ENCODE measurements at places on chromosomes 2 and 18. TPM values are rescaled to one million over a fixed set of nuclear protein-coding genes. Genes with fewer than 3 reads are reported as not detected.

Gene CEBPZOS
- 31.3 TPM for total RNA-seq

Gene VIT
- 0.22 TPM for total RNA-seq

GRCh38 chr18:32902568-32903330 is 129.9 kb upstream of the KLHL14 start:
- no peak for DNase-seq

DNA sequence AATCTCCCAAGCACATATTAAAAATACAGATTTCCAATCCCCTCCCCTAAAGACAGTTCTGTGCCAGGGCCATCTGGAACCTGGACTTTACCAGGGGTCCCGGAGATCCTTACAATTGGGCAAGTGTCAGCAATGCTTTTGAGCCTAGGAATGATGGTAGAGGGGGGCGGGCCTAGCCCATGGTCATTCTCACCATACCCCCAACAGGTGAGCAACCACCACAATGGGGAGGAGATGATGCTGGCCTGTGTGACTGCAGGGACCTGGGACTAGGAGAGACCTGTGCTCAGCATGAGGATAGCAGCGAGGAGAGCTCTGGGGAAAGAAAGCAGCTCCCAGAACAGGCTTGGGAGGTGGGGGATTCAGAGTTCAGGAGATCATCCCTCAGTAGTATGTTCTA is 13.9 kb upstream of the ASAP2 start:
- no peak for DNase-seq

- DNase-seq: no peak
These were observed 80.0 kb downstream of the EXOC6B start for GRCh38 chr2:72745679-72746368.

- DNase-seq: peak; percentile 96
These were observed 43.2 kb upstream of the UBE2F start for GRCh38 chr2:237923481-237924163.

DNA sequence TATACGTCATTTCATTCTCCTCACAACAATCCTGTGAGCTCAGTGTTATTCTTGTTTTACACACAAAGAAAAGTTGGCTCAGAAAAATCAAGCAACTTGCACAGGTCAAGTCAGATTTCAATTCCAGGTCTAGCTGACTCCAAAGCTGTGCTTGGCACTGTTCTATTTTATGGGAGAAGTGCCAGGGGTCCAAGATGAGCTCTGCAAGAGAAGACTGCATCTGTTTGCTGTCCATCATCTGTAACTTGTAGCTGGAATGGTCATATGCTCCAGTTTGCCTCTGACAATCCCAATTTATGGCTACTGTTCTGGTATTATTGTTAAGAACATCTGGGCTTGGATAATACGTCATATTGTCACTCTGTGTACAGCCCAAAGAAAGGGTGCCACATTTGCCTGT is 28.9 kb downstream of the KCNF1 start:
- DNase-seq: no peak

DNA sequence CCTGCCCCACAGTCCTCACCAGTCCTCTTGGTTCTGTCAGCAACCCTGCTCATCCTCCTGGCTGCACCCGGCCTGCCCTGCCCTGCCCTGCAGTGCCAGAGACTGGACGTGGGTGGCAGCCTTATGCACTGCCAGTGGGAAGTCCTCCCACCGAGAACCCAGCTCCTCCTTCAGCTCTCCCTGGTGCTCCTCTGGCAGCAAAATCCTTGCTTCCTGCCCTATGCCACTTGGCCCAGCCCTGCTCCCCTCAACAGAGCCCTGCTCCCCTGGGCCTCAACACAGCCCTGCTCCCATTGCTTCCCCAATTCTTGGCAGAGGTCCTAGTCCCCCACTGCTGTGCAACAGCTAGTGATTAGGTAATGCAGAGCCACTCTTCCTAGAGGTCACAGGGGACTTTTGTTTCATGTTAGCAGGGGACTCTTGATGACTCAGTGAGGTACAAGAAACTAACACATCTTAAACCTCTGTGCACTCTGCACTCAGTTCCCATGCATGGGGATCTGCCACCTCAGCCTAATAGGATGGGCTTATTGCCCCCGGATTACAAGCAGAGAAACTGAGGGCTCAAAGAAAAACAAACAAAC is 58.0 kb upstream of the EDAR start:
- DNase-seq: no peak

DNA sequence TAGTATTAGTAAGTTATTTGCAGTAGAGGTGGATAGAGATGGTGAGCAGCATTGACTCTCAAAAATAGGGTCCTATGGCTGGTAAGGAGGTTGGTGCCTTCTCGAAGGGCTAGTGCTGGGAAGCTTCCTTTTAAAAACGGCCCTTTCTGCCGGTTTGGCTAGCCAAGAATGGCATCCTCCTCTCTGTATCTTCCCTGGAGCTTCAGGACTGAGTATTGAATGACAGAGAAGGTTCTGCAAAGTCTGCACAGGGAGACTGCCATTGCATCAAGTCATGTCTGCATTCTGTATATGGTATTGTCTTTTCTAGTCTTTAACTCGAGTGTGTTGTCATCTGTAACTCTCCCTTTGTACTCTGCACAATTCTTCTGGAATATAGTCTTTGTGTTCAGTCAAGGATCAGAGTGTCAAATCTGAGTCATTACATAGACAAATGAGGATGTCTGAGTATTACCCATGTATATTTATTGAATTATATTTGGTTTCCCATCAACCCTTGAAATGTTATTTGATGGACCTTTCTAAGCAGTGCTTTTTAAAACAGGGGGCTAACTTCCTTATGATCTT is 1.1 kb downstream of the LDLRAD4 start:
- DNase-seq: no peak
